ENCODE measurements at places on chromosomes 1 and 21. TPM values are rescaled to one million over a fixed set of nuclear protein-coding genes. Genes with fewer than 3 reads are reported as not detected.

DNA sequence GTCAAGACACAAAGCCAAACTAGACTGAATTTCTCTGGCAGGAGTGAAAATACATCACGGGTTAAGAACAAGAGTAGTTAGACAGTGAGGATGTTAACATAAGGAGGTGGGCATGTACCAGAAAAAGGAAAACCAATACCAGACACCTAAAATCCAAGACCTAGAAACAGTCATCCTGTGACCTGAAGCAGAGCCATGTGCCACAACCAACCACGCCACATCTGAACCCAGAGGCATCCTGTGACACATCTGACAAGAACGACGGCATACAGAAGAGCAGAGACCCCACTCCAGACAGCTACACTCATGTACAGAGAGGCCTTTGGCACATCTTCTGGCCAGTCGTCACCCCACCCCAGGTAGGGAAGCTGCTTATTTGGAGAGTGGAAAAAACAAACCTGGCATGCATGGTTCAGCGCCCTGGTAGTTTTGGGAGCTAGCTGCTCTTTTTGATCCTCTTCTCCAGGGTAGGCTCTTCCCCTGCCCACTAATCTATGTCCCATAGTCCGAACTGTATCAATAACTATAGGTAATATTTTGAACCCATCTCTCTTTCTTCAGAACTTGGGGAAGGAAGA lies 72.1 kb downstream of the SLC45A1 start:
- H3K27me3 ChIP-seq: no peaks in the 10 kb centered on the region
- DNase-seq: no peak
- H3K27ac ChIP-seq: peak overlapping the region; percentile 96
- H3K4me3 ChIP-seq: no peak overlapping the region
- H3K4me1 ChIP-seq: peaks cover 63% of the 10 kb centered on the region
- H3K36me3 ChIP-seq: peaks cover 5% of the 10 kb centered on the region

- H3K27ac ChIP-seq: peak overlapping the region; percentile 100
- H3K4me1 ChIP-seq: peaks cover 37% of the 10 kb centered on the region
- no peak for DNase-seq
- peaks cover 6% of the 10 kb centered on the region for H3K36me3 ChIP-seq
- H3K4me3 ChIP-seq: peak overlapping the region; percentile 86
Observed at GRCh38 chr1:160260406-160261382, 1.7 kb downstream of the DCAF8 start.

GRCh38 chr1:160674415-160674814 lies 27.6 kb upstream of the SLAMF1 start:
- DNase-seq: no peak
- no peaks in the 10 kb centered on the region for H3K27me3 ChIP-seq
- H3K4me1 ChIP-seq: peaks cover 21% of the 10 kb centered on the region
- no peak overlapping the region for H3K4me3 ChIP-seq

- peaks cover 45% of the 10 kb centered on the region for H3K27me3 ChIP-seq
- no peak overlapping the region for H3K4me3 ChIP-seq
- no peaks in the 10 kb centered on the region for H3K36me3 ChIP-seq
- no peaks in the 10 kb centered on the region for H3K4me1 ChIP-seq
Observed at GRCh38 chr1:29624320-29625083, 388.2 kb downstream of the PTPRU start.

The GUK1 gene
- total RNA-seq: 245 TPM

DNA sequence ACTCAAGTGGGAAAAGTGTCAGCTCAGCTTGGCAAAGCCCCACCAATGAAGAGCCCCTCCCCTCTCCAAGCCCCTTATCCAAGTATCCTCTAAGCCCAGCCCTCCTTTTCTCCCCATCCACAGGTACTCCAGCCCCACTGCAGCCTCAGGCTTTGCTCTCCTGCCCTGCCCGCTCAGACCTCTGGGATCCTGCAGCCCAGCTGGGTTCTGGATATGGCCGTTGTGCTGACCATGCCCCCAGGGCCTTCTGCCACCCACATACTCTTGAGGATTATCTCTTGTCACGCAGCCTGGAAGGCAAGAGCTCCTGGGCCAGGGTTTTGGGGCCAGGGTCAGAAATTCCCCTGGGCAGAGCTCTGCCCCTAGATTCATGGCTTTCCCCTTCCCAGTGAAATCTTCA lies 4.7 kb downstream of the SHISA4 start:
- H3K4me1 ChIP-seq: peaks cover 10% of the 10 kb centered on the region
- H3K27ac ChIP-seq: no peak overlapping the region
- peaks cover 3% of the 10 kb centered on the region for H3K36me3 ChIP-seq
- no peak for DNase-seq
- no peak overlapping the region for H3K4me3 ChIP-seq

DNA sequence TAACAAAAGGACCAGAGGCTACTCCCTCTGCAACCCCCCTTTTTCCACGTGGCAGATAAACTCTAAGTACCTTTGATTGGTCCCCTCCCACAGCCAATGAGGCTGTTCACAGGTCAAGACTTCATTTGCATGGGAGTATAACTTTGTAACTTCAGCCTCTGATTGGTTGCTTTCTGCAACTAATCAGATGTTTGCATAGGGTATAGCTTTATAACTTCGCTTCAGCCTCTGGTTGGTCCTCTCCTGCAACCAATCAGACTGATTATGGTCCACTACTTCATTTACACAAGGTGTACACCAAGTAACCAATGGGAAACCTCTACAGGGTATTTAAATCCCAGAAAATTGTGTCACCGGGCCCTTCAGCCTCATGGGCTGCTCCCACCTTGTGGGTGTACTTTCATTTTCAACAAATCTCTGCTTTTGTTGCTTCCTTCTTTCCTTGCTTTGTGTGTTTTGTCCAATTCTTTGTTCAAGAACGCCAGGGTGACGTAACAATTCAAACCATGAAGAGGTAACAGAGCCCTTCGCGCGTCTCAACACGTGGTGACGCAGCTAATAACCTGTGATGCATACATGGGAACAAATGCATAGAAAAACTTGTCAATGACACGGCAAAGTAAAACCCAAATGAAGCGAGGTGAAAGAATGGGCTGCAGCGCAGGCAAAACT lies 47.2 kb downstream of the VPS26C start:
- H3K36me3 ChIP-seq: no peaks in the 10 kb centered on the region
- peak overlapping the region; percentile 84 for H3K4me3 ChIP-seq
- no peak for DNase-seq
- H3K27ac ChIP-seq: peak overlapping the region; percentile 75
- H3K27me3 ChIP-seq: no peaks in the 10 kb centered on the region

- H3K27me3 ChIP-seq: no peaks in the 10 kb centered on the region
- H3K4me3 ChIP-seq: peak overlapping the region; percentile 45
- DNase-seq: peak; percentile 15
- peak overlapping the region; percentile 59 for H3K27ac ChIP-seq
- H3K4me1 ChIP-seq: peaks cover 13% of the 10 kb centered on the region
Observed at GRCh38 chr1:26677306-26678115, 18.3 kb upstream of the ARID1A start.

The C1orf116 gene
- 2.7 TPM for total RNA-seq

GRCh38 chr1:147843486-147843885 lies 59.1 kb upstream of the GJA8 start:
- H3K4me1 ChIP-seq: no peaks in the 10 kb centered on the region
- no peak overlapping the region for H3K27ac ChIP-seq
- H3K4me3 ChIP-seq: no peak overlapping the region
- no peaks in the 10 kb centered on the region for H3K36me3 ChIP-seq
- H3K27me3 ChIP-seq: peaks cover 15% of the 10 kb centered on the region

The THBS3 gene
- total RNA-seq: 38.4 TPM

The SLC25A44 gene
- 14.4 TPM for total RNA-seq

GRCh38 chr1:197771386-197771785 lies 3.9 kb downstream of the DENND1B start:
- H3K4me3 ChIP-seq: no peak overlapping the region
- H3K4me1 ChIP-seq: peaks cover 61% of the 10 kb centered on the region
- peaks cover 4% of the 10 kb centered on the region for H3K36me3 ChIP-seq
- H3K27me3 ChIP-seq: no peaks in the 10 kb centered on the region
- H3K27ac ChIP-seq: no peak overlapping the region

GRCh38 chr21:15904389-15904788 lies 174.6 kb downstream of the USP25 start:
- DNase-seq: no peak
- no peaks in the 10 kb centered on the region for H3K27me3 ChIP-seq
- H3K4me3 ChIP-seq: no peak overlapping the region
- H3K4me1 ChIP-seq: no peaks in the 10 kb centered on the region

The EVA1C gene
- total RNA-seq: 17.9 TPM

DNA sequence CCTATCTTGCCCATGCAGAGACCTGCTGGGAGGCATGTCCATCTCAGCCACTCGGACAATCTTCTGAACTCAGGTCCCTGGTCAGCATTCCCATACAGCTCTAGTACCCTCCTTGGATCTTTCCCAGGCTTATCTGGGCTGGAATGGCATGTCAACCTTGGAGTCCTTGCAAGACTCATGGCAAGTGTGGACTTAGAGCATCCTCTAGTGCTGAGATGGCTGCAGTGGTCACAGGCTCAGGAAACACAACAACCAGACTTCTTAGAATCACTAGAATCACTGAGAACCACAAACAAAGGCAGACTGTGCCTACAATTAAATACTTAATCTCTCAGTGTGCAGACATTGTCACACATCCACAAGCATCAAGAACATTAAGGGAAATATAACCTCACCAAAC lies 73.1 kb upstream of the TSHB start:
- peaks cover 50% of the 10 kb centered on the region for H3K27me3 ChIP-seq
- H3K4me3 ChIP-seq: no peak overlapping the region
- peak overlapping the region; percentile 6 for H3K27ac ChIP-seq

DNA sequence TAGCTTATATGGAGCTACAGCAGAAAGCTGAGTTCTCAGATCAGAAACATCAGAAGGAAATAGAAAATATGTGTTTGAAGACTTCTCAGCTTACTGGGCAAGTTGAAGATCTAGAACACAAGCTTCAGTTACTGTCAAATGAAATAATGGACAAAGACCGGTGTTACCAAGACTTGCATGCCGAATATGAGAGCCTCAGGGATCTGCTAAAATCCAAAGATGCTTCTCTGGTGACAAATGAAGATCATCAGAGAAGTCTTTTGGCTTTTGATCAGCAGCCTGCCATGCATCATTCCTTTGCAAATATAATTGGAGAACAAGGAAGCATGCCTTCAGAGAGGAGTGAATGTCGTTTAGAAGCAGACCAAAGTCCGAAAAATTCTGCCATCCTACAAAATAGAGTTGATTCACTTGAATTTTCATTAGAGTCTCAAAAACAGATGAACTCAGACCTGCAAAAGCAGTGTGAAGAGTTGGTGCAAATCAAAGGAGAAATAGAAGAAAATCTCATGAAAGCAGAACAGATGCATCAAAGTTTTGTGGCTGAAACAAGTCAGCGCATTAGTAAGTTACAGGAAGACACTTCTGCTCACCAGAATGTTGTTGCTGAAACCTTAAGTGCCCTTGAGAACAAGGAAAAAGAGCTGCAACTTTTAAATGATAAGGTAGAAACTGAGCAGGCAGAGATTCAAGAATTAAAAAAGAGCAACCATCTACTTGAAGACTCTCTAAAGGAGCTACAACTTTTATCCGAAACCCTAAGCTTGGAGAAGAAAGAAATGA lies 37.6 kb downstream of the CENPF start:
- no peak for DNase-seq
- no peak overlapping the region for H3K4me3 ChIP-seq
- H3K4me1 ChIP-seq: peaks cover 14% of the 10 kb centered on the region

DNA sequence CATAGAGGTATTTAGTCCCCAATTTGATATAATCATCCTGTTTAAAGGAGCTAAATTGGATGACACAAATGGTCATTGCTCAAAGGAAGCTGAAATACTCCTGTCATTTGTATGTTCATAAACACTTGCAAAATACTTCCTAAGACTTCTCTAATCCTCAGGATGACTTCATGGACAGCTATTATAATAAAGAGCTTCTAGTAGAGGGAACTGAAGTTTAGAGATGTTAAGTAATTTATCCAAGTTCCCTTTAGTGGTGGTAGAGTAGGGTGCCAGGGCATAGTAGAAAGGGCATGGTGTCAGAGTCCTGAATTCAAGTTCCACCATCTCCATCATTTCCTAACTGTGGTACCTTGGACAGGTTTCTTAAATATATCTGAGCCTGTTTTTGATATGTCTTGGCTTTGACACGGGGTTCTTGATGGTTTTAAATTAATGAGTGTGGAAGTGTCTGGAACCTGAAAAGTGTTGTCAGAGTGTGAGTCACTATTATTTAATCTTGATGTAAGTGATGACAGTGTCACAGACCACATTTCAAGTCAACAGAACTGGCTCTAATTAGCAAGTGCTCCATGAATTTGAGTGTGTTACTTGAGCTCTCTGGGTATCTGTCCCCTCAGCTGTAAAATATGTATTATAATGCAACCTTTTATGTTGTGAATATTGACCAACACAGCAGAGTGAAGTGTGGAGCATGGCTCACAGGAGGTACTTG lies 12.1 kb upstream of the GBP6 start:
- no peak overlapping the region for H3K4me3 ChIP-seq
- H3K27ac ChIP-seq: no peak overlapping the region
- no peaks in the 10 kb centered on the region for H3K36me3 ChIP-seq
- peaks cover 6% of the 10 kb centered on the region for H3K4me1 ChIP-seq
- no peak for DNase-seq

DNA sequence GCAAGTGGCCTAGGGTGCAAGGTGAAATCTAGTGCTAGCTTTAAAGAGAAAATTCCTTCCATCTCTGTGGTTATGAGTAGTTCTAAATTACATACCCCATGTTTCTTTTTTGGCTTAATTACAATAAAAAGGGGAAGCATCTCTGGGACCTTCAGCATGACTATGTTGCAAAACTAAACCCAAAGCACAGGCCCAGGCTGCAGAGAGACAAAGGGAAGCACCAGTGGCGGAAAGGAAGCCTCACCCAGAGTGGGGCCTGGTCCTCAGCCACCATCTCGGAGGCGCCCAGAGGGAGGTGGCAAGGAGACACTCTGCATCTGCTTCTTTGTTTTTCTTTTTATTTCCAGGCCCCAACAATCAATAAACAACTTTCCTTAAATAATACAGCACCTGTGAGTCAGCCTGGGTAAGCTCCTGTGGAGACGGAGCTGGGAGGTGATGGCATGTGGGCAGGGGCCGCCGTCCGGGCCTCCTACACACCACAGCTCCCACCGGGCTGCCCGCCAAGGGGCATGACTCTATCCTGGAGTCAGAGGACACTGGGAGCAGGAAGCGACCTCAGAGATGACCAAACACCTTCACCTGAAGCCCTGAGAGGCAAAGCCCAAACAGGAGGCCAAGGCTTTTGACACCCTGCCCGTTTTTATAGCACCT lies 21.7 kb downstream of the ITPKB start:
- peaks cover 59% of the 10 kb centered on the region for H3K4me1 ChIP-seq
- H3K36me3 ChIP-seq: no peaks in the 10 kb centered on the region
- no peaks in the 10 kb centered on the region for H3K27me3 ChIP-seq
- H3K27ac ChIP-seq: peak overlapping the region; percentile 97
- no peak for DNase-seq
- peak overlapping the region; percentile 75 for H3K4me3 ChIP-seq

GRCh38 chr1:183027791-183028190 lies 4.6 kb downstream of the LAMC1 start:
- peaks cover 10% of the 10 kb centered on the region for H3K4me1 ChIP-seq
- peaks cover 7% of the 10 kb centered on the region for H3K36me3 ChIP-seq
- H3K27ac ChIP-seq: no peak overlapping the region
- no peak overlapping the region for H3K4me3 ChIP-seq
- H3K27me3 ChIP-seq: peaks cover 68% of the 10 kb centered on the region
- DNase-seq: no peak

GRCh38 chr1:201360486-201360885 lies 17.0 kb downstream of the TNNT2 start:
- no peak overlapping the region for H3K27ac ChIP-seq
- DNase-seq: no peak
- peaks cover 2% of the 10 kb centered on the region for H3K4me1 ChIP-seq
- no peaks in the 10 kb centered on the region for H3K36me3 ChIP-seq
- peaks cover 42% of the 10 kb centered on the region for H3K27me3 ChIP-seq

The RGS4 gene
- total RNA-seq: not detected

GRCh38 chr1:9588551-9589143 lies at the start of gene TMEM201:
TSS of gene TMEM201 (plus strand) at chr1:9588911. CDS start at chr1:9588931, 20 bp downstream.
- H3K4me3 ChIP-seq: peak within 1 kb of the TSS; percentile 86
- peaks cover 26% of the 10 kb centered on the region for H3K4me1 ChIP-seq
- no peaks in the 10 kb centered on the region for H3K36me3 ChIP-seq
- peak; percentile 95 for DNase-seq

The PROK1 gene
- total RNA-seq: not detected

The KCNN3 gene
- total RNA-seq: 0.12 TPM

All from T-helper 17 cell (primary cell).